Activated CD4-positive, alpha-beta T cell treated with anti-CD3 and anti-CD28 coated beads for 36 hours (primary cell): ENCODE measurements at places on chromosomes 11 and 22. TPM values are rescaled to one million over a fixed set of nuclear protein-coding genes. Genes with fewer than 3 reads are reported as not detected.

Gene NAALAD2
- not detected for total RNA-seq

GRCh38 chr11:47516155-47516554 is 36.8 kb downstream of the CELF1 start:
- peaks cover 17% of the 10 kb centered on the region for H3K36me3 ChIP-seq
- H3K27ac ChIP-seq: no peak overlapping the region
- H3K27me3 ChIP-seq: no peaks in the 10 kb centered on the region
- no peak for DNase-seq
- peaks cover 81% of the 10 kb centered on the region for H3K4me1 ChIP-seq

GRCh38 chr22:50739894-50740293 is 1.9 kb downstream of the ACR start:
- H3K36me3 ChIP-seq: no peaks in the 10 kb centered on the region
- no peaks in the 10 kb centered on the region for H3K27me3 ChIP-seq
- no peak overlapping the region for H3K4me3 ChIP-seq
- DNase-seq: no peak

DNA sequence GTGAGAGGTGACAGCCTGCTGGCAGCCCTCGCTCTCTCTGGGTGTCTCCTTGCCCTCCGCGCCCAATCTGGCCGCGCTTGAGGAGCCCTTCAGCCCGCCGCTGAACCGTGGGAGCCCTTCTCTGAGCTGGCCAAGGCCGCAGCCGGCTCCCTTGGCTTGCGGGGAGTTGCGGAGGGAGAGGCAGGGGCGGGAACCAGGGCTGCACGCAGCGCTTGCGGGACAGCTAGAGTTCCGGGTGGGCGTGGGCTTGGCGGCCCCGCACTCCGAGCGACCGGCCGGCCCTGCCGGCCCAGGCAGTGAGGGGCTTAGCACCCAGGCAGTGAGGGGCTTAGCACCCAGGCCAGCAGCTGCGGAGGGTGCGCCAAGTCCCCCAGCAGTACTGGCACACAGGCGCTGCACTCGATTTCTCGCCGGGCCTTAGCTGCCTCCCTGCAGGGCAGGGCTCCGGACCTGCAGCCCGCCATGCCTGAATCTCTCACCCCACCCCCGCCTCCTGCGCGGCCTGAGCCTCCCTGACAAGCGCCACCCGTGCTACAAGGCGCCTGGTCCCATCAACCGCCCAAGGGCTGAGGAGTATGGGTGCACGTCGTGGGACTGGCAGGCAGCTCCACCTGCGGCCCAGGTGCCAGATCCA is 1526.1 kb downstream of the FAM181B start:
- H3K4me3 ChIP-seq: no peak overlapping the region
- no peaks in the 10 kb centered on the region for H3K4me1 ChIP-seq
- H3K27me3 ChIP-seq: no peaks in the 10 kb centered on the region

Gene PHETA2
- 2.3 TPM for total RNA-seq

DNA sequence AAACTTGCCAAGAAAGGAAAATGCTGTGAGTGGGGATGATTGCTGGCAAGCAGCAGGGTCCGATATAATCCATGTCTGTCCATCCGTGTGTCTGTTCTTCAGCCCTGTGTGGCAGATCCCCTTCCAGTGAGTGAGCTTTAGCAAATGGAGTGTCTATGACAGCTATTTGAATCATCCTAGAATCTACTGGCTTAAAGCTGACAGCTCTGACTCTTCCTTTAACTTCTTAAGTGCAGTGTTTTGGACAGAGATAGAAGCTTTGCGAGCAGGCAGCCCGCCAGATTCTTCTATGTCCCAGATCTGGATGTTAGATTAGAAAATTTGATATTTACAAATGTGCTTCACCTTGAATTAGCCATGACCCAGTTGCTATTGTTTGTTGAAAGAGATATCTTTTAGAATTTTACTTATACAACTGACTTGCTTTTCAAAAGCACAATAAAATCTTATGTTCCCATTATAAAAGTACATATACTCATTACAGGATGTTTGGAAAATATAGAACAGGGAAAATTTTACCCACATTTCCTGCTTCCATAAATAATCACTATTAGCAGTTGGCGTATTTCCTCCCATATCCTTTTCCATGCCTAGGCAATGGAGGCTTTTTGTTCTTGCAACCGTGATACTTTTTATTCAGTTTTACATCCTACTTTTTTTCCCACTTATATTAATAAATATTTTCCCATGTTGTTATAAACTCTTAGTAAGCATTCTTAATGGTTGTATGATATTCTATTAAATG is 124.5 kb downstream of the COMMD9 start:
- H3K4me1 ChIP-seq: no peaks in the 10 kb centered on the region
- H3K27ac ChIP-seq: no peak overlapping the region
- H3K4me3 ChIP-seq: no peak overlapping the region
- DNase-seq: no peak
- peaks cover 12% of the 10 kb centered on the region for H3K27me3 ChIP-seq

DNA sequence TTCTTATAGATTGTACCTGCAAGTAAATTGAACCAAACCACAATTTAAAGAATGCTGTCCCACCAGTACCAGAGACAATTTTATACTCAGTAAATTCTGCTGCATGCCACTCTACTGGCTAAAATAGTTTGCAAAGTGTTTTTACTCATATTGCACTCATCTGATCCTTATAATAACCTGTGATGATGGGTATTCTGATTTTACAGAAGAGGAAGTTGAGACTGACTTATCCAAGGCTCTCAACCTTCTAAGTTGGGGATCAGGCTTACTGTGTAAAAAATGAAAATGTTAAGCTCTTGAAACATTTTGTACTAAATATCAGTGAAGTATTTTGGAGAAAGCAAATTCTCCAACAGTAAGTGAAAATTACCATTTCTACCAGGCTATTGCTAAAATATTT is 37.9 kb downstream of the RNF169 start:
- no peaks in the 10 kb centered on the region for H3K27me3 ChIP-seq
- no peak for DNase-seq
- H3K36me3 ChIP-seq: peaks cover 19% of the 10 kb centered on the region
- peaks cover 22% of the 10 kb centered on the region for H3K4me1 ChIP-seq
- H3K27ac ChIP-seq: no peak overlapping the region

DNA sequence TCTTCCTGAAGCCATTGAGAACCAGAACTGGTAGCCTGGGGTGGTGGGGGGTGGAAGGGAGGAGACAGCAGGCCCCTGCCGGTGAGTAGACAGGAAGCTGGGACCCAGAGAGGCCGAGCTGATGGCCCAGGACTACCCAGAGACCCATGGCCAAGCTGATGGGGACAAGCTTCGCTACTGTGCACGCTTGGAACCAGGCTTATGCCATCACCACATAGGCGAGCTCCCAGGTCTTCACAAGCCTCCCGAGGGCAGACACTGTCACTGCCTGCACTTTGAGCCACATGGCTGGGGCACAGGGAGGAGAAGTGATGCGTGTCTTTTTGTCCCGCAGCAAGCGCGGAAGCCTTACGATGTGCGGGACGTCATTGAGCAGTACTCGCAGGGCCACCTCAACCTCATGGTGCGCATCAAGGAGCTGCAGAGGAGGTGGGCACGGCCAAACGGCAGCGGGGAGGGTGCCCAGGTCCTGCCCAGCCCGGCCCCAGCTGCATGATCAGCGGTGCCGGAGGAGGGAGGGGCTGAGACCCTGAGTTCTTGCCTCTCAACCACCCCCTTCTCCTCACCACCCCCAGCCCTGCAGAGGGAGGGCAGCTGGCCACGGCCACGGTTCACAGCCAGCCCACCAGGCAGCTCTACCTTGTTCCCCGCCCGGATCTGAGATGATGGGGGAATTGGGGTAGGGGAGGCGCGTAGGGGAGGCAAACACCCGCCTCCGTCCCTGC is 76.0 kb upstream of the KCNQ1OT1 start:
- peaks cover 15% of the 10 kb centered on the region for H3K4me1 ChIP-seq
- no peaks in the 10 kb centered on the region for H3K27me3 ChIP-seq

DNA sequence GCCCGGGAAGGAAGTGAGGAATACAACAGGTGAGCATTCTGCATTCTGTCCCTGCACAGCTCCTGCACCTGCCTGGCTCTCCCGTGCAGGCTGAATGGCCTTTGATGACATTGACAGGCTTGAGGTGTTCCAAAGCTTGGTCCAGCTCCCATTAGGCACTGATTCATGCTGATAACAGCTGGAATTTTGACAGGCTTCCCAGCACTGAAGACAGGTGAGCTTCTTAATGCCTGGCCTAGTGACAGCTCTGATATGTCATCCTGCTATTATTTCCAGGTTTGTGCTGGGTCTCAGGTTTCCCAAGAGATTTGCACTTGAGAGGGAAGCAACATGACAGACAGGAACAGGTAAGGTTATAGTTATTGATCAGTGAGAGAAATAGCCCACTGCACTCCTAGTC is 58.0 kb upstream of the MTNR1B start:
- no peaks in the 10 kb centered on the region for H3K4me1 ChIP-seq
- no peaks in the 10 kb centered on the region for H3K27me3 ChIP-seq
- H3K27ac ChIP-seq: no peak overlapping the region
- DNase-seq: no peak
- no peaks in the 10 kb centered on the region for H3K36me3 ChIP-seq
- no peak overlapping the region for H3K4me3 ChIP-seq

Gene MPPED2
- 0.30 TPM for total RNA-seq

GRCh38 chr22:47798229-47798628 is 1035.8 kb downstream of the TBC1D22A start:
- no peak overlapping the region for H3K4me3 ChIP-seq
- DNase-seq: no peak
- H3K36me3 ChIP-seq: no peaks in the 10 kb centered on the region
- H3K27me3 ChIP-seq: peaks cover 10% of the 10 kb centered on the region
- no peaks in the 10 kb centered on the region for H3K4me1 ChIP-seq

Gene CCDC89
- not detected for total RNA-seq

Gene CHST1
- total RNA-seq: 0.11 TPM

Gene PANX2
- total RNA-seq: 2.2 TPM

GRCh38 chr11:33315822-33316221 is 58.6 kb downstream of the HIPK3 start:
- no peak overlapping the region for H3K4me3 ChIP-seq
- no peak overlapping the region for H3K27ac ChIP-seq
- peaks cover 10% of the 10 kb centered on the region for H3K36me3 ChIP-seq

GRCh38 chr11:111193924-111194490 is 51.5 kb upstream of the POU2AF2 start:
- H3K36me3 ChIP-seq: no peaks in the 10 kb centered on the region
- DNase-seq: no peak
- no peaks in the 10 kb centered on the region for H3K4me1 ChIP-seq
- H3K27ac ChIP-seq: no peak overlapping the region
- H3K27me3 ChIP-seq: peaks cover 3% of the 10 kb centered on the region
- no peak overlapping the region for H3K4me3 ChIP-seq

DNA sequence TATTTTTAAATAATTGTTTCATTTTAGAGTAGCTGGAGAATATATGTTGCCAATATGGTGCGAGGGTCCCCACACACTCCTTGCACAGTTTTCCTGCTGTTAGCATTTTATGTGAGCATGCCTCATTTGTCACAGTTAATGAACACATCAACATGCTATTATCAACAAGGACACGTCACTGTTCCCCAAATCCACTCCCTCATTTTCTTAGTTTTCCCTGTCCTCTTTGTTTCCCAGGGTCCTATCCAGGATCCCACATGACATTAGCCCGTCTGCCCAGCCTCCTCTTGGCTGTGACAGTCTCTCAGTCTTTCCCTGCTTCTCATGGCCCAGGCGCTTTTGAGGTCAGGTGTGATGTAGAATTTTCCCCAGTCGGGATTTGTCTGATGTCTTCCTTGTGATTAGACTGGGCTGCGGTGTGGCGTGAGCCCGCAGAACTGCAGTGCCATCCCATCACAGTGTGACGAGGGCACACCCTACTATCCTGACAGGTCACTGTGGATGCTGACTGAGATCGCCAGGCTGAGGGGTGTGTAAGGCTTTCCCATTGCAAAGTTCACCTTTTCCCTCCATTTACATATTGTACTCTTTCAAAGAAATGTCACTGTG is 450.6 kb upstream of the B3GAT1 start:
- no peak for DNase-seq
- no peak overlapping the region for H3K4me3 ChIP-seq
- H3K27me3 ChIP-seq: peaks cover 8% of the 10 kb centered on the region
- H3K4me1 ChIP-seq: no peaks in the 10 kb centered on the region

Gene SH3BP1
- total RNA-seq: 86.5 TPM

- peaks cover 5% of the 10 kb centered on the region for H3K4me1 ChIP-seq
- no peak overlapping the region for H3K4me3 ChIP-seq
- H3K36me3 ChIP-seq: no peaks in the 10 kb centered on the region
- no peaks in the 10 kb centered on the region for H3K27me3 ChIP-seq
- no peak for DNase-seq
- no peak overlapping the region for H3K27ac ChIP-seq
Measured at GRCh38 chr11:2913019-2913431, 16.2 kb downstream of the PHLDA2 start.

DNA sequence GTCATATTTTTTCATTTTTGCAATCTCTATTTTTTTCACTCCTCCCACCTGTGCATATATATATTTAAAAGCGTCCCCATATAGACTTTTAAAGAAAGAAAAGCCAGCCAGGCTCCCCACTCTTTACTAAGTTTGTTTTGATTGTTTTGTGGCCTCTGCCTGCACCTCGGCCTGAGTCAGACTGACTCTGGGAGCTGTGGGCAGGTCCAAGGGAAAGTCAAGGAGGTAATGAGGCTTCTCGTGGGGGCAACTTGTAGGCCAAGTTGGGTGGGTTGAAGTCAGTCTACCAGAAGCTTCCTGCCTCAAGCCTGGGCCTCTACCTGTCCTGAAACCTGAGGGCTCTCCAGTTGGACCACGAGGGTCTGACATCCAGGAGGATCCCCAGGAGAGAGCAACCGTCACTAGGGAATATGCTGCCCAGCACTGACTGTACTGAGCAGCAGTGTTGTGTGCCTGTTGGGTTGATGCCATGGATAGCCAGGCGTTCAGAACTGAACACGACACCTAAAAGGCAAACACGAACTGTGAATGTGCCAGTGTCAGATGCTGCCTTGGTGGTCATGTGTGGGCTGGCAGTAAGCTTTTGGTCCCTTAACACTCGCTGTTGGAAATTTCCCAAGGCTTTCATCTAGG is 58.8 kb downstream of the BMAL1 start:
- no peaks in the 10 kb centered on the region for H3K27me3 ChIP-seq
- H3K36me3 ChIP-seq: no peaks in the 10 kb centered on the region
- no peak overlapping the region for H3K27ac ChIP-seq
- no peak overlapping the region for H3K4me3 ChIP-seq
- no peak for DNase-seq
- peaks cover 80% of the 10 kb centered on the region for H3K4me1 ChIP-seq

DNA sequence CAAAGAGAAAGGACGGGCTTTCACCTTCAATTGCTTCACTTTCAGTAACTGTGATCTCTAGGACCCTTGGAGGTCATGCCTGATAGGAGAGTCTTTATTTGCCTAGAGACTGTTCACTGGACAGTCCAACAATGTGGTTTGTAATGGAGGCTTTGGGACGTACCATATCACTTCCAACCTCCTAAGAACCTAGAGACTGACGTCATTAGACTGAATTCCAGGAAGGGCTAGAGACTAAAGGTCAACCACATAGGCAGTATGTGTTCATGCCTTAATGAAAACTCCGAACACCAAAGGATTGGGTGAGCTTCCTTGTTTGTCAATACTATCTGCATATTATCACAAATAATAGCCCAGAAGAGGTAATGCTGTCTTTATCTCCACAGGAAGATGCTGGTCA is 53.7 kb upstream of the CNTN5 start:
- H3K36me3 ChIP-seq: no peaks in the 10 kb centered on the region
- H3K4me1 ChIP-seq: no peaks in the 10 kb centered on the region
- no peak for DNase-seq
- no peak overlapping the region for H3K27ac ChIP-seq
- H3K4me3 ChIP-seq: no peak overlapping the region

Gene MS4A12
- total RNA-seq: not detected

Gene TRIM29
- total RNA-seq: not detected
